ENCODE measurements at places on chromosomes 5 and 9.

DNA sequence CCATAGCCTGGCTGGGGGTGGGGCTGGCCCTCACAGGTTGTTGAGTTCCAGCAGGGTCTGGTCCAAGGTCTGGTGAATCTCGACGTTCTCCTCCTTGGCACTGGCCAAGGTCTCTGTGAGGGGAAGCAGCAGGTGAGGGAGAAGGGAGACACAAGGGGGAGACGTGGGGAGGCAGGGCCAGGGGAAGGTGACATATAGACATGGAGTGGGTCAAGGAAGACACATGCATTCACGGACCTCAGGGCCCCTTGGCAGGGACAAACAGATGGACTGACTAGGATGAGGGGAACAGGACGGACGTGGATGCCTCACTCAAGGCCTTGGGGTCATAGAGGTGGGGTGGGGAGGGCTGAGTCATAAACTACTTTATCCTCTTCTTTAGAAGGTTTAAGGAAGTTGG is 7.7 kb downstream of the TPM2 start:
- DNase-seq: no peak

- no peak for DNase-seq
Observed at GRCh38 chr9:92208693-92209524, 84.6 kb downstream of the IARS1 start.

DNA sequence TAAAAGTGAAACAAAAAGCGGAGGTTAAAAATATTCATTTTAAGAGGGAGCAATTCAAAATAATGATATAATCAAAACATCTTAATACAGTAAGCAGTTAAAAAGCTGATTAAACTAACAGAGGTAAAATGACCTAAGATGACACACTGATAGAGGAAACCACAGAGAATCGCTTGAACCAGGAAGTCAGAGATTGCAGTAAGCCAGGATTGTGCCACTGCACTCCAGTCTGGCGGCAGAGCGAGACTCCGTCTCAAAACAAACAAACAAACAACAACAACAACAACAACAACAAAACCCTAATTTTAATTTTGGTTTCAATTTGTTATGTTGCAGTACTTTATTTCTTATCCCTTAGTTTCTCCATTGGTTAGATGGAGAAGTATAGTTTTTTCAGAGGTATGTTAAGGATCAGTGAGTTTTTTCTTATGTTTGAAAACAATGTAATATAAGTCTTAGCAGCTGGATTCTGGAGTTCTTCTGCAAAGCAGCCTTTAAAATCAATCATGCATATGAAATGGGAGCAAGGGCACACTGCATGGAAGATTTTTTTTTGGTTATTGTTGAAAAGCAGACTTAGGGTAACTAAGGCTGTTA is 58.5 kb downstream of the MLANA start:
- no peak for DNase-seq

DNA sequence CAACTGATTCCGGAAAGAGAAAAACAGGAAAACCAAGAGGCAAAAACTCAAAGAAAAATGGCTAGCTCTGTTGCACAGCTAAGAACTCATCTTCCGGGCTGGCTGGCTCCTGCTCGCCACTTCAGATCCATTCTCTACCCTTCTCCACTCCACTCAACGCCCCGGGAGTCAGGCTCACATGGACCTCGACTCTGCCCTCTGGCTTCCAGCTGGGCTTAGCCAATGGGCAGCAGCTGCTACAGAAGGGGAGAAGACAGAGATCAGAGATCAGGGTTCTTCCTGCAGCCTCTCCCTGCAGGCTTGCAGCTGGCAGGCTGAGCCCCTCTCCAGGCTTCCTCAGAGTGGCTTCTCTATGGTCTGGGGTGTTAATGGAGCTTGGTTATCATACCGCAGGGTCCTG is 187.5 kb downstream of the MED10 start:
- no peak for DNase-seq

DNA sequence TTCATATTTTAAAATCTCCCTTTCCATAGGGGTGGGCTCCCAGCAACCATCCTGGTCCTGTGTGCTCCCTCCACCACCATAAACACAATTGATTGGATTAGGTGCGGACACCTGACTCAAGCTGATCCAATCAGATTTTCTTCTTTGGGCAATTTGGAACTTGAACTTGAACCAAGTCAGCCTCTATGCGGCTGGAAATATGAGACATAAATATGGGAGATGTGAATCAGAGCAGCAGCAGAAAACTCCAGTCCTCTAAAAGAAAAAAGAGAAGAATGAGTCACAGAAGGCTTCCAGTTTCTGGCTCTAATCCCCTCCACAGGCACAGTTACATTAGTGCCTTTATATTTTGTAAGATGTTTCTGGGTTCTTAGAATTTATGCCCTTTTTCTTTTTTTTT is 306.6 kb downstream of the MLLT3 start:
- DNase-seq: no peak

- no peak for DNase-seq
Observed at GRCh38 chr5:159398936-159399335, 68.6 kb upstream of the IL12B start.

GRCh38 chr5:15579193-15579990 is 79.4 kb downstream of the FBXL7 start:
- DNase-seq: no peak

- no peak for DNase-seq
Observed at GRCh38 chr9:127142931-127143464, 20.6 kb upstream of the ANGPTL2 start.
